ENCODE measurements at places on chromosomes 12 and 14.

GRCh38 chr14:75972801-75973421 is 8.9 kb downstream of the TGFB3 start:
- DNase-seq: no peak

DNA sequence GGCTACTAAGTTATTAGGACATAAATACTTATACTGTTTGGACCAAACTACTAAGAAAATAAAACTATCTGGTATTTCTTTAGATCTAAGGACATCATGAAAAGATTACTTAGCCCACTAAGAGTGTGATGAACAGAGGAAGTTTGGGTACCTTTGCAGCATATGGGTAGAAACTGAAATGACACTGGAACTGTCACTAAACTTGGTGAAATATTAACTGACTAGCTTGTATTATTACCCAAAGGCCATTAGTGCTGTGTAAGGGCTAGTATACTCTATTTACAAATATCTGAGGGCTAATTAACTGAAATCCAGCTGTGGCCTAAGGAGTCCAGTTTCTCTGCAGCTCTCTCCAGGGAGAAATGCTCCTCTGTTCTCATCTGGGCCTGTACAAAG is 45.5 kb downstream of the PAWR start:
- DNase-seq: no peak

- no peak for DNase-seq
These were observed 120.7 kb upstream of the PTPRB start for GRCh38 chr12:70757830-70758493.

DNA sequence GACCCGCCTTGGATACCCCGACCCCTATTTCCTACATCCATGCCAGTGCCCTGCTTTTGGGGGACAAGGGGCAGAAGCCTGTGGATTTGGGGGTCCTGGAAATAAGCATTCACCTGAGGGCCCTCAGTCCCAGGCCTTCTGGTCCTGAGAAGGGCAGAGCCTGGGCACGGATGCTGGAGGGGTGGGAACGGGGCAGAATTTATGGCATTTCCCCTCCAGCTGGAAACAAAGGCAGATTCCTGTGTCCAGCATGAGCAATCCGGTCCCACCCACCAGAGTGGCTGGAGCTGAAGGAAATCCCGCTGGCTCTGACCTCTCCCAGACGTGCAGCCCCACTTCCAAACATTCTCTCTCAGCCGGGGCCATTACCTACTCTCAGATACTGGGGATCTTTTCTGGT is 9.3 kb downstream of the ANKRD33 start:
- no peak for DNase-seq

DNA sequence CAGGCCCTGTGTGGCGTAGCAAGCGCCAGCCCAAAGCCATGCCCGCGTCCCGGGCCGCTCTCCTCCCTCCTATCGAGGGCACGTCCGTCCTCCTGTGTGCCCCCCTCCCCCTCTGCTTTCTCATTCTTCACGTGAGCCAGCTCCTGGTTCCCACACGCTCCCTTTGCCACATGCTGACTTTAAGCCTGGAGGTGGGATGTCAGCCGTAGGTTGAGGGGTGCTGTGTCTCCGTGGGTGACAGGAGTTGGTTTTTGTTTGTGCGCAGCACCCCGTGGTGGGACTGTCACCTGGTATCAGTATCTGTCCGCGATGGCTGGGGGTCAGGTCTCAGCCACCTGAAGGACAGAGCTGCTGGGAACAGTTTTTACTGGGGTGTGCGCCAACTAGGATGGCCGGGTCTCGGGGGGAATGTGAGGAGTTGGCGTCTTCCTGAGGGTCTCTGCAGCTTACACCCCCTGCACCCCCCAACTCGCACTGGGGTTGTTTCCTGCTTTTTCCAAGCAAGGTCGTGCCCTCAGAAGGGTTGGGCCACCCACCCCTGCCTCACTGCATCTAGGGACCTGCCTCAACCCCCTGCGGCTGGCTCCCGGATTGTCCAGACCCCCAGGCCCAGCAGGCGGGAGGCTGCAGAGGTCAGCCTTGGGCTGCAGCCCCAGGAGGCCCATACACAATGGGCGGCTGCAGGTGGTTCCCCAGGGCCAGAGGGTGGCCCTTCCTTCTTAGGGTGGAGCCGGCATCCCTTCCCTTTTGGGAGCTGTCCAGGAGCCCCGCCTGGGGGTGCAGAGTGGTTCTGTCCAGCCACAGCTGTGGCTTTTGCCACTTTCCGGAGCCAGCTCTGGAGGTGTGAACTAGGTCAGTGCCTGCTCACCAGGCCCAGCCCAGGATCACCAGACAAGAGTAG is 7.3 kb downstream of the ULK1 start:
- peak; percentile 59 for DNase-seq

- DNase-seq: no peak
These were observed 995.7 kb downstream of the GALC start for GRCh38 chr14:86997271-86997670.

DNA sequence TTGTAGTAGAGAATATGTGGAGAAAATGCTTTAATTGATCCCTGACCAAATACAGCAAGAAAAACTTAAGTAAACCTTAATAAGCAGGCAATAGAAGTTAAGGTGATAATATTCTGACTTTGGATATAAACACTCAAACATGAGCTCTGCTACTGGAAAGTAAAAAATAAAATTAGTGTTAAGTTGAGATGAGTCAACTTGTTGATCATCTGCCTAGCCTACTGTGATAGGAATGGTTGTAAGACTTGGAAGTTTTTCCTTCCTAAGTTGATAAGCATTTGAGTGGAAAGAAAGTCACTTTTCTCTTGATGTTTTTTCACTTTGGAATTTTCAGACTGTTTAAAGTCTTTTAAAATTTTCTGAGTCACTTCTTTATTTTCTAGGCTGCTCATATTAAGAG is 26.0 kb downstream of the ADIPOR2 start:
- DNase-seq: no peak

- DNase-seq: no peak
These were observed 67.0 kb downstream of the DIP2B start for GRCh38 chr12:50571786-50572185.

DNA sequence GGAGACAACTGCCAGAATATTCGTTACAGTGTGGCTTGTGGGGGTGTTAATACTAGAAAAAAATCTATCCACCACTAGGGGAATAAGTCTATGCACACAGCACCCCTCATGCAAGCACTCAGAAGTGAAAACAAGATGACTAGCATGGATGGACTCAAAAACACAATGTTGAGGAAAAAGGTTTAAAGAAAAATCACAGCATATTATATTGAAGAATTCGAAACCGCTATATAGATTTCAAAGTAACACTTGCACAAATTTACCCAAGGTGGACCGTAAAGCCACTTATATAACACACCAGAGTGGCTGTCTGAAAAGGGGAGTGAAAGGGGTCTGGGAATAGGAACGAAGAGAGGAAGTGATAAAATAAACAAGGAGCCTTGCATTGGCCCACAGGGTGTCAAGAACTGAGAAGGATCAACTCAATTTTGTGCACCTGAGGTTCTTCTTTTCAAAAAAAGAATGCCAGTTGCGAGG is 544 bp downstream of the ABCD4 start:
- DNase-seq: no peak

GRCh38 chr14:28407996-28408395 is 358.6 kb upstream of the FOXG1 start:
- no peak for DNase-seq

GRCh38 chr14:69268763-69269162 is 8.8 kb downstream of the GALNT16 start:
- no peak for DNase-seq

GRCh38 chr12:102120564-102120873 is 536 bp downstream of the PARPBP start:
- no peak for DNase-seq

Measured in lower lobe of right lung (tissue), 2 donors.